CD8-positive, alpha-beta memory T cell (primary cell): ENCODE measurements at places on chromosomes 2 and 18.

GRCh38 chr2:149768320-149768799, 180.8 kb upstream of the MMADHC start:
- no peak for DNase-seq

DNA sequence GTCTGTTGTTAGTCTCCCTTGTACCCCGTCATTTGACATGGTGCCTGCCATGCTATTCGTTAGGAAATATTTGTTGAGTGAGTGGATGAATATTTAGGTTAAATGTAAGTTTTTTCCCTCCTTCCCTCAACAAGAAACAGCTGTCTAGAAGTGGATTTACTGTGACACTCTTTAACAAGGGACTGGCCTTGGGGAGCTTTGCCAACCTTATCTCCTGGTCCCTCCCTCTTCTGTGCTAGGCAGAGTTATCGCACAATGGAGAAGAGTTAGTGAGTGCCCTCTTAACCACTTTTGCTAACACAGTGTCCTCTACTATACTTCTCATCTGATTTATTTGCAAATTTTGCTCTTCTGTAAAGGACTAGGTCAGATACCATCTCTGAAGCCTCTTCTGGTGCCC, 61.2 kb downstream of the DIS3L2 start:
- DNase-seq: no peak

GRCh38 chr18:27549335-27550039, 364.4 kb upstream of the CHST9 start:
- no peak for DNase-seq

DNA sequence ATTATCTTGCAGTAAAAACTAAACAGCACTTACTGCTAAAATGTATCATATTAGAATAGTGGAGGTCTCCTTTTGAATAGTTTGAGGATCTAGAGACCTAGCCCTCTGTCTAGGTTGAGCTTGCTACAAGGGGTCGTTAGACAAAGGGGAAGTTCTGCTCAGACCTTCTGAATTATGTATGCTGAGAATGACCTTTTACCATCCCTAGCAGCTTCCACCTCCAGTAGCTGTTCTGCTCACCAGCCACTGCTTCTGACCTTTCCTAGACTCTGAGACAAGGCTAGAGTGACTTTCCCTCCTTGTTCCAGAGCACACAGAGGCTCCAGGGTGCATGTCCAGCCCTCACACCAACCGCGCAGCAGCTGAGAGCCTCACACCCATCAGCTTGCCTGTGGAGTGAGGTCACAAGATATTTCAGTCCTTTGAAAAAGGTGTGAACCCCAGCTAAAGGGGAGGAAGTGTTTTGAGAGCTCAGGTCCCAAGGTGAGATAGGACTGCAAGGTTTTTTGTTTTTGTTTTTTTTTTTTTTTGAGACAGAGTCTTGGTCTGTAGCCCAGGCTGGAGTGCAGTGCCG, 289.3 kb upstream of the TNP1 start:
- no peak for DNase-seq

DNA sequence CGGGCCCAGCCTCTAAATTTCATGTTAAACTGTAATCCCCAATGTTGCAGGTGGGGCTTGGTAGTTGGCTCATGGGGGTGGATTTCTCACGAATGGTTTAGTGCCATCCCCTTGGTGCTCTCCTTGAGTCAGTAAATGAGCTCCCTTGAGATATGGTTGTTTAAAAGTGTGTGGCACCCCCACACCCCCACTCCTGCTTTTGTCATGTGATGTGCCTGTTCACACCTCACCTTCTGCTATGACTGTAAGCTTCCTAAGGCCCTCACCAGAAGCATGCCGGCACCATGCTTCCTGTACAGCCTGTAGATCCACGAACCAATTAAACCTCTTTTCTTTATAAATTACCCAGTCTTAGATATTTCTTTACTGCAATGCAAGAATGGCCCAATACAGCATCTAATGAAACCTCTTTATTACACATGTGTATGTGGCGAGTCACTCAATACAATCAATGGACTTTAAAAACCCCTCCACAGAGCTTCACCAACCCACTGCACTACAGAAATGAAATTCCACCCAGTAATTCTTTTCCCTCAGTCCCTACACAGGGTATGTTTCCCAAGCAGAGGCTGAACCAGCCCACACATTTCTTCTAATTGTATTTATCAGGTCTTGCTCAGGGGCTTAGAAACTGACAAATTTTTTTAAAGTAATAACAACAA, 47.3 kb downstream of the WDFY1 start:
- DNase-seq: no peak

GRCh38 chr2:219572237-219573001, at the start of gene INHA:
Gene INHA (plus strand): TSS chr2:219572310. CDS start chr2:219572375, 65 bp downstream.
- no peak for DNase-seq

GRCh38 chr2:128395196-128395595, 76.5 kb upstream of the HS6ST1 start:
- DNase-seq: no peak

DNA sequence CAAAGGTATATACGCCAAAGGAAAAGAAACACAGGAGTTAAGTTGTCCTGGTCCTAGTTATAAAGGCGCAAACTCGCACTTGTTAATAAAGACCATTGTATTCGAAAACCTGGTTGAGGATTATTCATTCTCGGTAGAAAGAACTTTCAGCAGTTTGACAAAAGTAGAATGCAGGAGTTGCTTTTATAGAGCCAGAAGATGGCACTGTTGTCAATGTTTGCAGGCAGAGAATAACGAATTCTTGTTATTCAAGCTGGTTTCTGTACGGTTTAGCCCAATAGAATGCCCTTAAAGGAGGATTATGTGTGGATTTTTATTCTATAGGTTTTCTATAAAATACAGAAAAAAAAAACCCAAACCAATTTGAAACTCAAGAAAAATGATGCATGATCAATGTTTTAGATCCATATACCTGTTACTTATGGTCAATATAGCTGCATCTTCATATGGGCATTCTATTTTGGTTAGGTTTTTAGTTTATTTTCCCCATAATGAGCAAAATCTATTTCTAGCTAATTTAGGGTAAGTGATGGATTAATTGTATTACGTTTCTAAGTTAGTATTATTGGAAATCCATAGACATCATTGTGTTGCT, 510.3 kb downstream of the PLCL1 start:
- DNase-seq: no peak

GRCh38 chr18:74294526-74294925, 2.8 kb upstream of the CYB5A start:
- DNase-seq: no peak
